ENCODE measurements at places on chromosomes 3 and 15.

DNA sequence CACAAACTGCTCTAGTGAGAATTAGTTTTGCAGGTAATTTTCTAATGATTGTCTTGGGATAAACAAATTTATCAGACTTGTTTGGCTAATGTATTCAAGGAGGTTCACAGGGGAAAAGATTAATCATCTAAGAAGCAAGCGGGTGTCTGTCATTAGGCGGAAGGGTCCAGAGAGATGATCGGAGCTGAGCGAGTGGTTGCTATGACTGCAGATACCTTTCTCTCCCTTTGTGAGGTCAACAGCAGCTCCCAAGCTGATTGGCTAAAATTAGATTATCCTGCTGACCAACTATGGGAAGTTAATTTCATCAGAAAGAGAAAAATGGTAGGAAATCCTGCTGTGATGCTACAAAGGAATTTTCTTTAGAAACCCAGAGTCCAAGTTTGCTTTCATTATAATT, 276.0 kb downstream of the SOX2 start:
- no peak for DNase-seq

DNA sequence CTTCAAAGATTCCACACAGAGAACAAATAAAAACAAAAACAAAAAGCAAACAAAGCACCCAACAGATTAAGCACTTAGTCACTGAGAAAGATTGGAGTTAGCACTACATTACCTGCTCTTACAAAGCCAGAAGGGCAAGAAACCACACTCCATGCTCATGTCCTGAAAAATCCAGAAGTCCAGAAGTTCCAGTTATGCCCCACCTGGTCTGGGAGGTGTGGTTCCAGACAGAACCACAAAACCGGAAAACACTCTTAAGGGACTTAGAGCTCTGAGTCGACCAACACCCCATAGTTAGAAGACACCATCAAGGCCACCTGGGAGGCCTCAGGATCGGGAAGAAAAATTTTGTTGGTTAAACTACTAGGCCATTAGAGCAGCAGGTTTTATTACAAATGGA, 88.9 kb downstream of the TNIK start:
- DNase-seq = no peak

DNA sequence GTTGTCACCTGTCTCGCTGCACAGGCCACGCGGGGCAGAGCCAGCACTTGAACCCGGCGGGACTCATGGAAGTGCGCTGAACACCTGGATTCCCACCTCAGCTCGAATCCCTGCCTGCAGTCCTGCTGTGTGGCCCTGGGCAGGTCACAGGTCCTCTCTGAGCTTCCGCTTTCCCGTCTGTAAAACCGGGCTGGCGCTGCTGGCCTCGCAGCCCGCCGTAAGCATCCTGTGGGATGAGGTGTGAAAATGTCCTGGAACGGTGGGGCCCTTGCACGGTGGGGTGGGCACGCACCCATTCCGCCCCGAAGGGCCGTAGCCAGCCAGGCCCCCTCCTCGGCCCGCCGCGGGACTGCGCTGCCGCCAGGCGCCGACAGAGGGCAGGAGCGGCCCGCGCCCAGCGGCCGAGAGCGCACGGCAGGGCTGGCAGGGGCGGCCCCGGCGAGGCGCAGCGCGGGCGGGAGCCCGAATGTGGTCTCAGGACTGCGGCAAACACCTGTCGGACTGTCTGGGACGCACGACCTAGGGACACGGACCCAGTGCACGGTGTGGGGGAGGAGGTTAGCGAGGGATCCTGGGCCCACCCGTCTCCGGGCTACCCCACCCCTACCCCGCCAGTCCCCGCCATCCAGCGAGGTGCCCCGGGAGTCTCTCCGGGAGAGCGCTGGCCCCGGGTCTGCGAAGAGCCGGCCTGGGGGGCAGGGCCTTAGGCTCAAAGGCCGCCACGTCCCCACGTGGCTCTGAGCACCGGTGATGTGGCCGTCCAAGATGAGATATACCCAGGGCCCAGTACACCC, 40.4 kb downstream of the DNAJB8 start:
- no peak for DNase-seq

DNA sequence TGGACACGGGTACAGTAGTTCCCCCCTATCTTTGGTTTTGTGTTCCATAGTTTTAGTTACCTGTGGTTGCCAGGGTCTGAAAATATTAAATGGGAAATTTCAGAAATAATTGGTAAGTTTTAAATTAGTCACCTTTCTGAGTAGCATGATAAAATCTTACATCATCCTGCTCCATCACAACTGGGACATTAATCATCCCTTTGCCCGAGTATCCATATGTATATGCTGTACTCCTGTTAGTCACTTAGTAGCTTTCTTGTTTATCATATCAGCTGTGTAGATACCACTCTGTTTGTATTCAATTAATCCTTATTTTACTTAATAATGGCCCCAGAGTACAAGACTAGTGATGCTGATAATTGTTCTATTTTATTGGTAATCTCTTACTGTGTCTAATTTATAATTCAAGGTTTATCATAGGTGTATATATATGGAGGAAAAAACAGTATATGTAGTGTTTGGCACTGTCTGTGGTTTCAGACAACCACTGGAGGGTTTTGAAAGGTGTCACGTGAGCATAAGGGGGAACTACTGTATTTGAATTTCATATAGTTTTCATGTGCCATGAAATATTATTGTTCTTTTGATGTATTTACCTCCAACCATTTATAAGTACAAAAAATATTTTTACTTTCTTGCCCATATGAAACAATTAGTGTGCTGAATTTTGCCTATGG, 41.4 kb downstream of the CTDSPL2 start:
- peak; percentile 52 for DNase-seq

DNA sequence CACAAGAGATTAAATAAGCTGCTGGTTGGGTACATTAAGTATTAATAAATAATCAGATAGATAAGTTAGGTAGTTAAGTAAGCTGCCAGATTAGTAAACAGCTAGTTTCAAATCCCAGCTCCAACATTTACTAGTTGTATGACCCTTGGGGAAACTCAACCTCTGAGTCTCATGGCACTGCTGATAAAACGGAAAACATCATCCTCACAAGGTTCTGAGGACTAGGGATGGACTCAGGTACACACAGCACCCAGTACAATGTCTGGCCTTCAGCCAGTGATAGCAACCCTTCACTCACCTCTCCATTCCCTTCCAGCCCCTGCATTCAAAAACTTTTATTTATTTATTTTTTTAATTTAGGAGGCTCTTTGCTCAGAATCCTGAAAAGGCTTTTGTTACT, 32.3 kb downstream of the B3GNT5 start:
- no peak for DNase-seq

DNA sequence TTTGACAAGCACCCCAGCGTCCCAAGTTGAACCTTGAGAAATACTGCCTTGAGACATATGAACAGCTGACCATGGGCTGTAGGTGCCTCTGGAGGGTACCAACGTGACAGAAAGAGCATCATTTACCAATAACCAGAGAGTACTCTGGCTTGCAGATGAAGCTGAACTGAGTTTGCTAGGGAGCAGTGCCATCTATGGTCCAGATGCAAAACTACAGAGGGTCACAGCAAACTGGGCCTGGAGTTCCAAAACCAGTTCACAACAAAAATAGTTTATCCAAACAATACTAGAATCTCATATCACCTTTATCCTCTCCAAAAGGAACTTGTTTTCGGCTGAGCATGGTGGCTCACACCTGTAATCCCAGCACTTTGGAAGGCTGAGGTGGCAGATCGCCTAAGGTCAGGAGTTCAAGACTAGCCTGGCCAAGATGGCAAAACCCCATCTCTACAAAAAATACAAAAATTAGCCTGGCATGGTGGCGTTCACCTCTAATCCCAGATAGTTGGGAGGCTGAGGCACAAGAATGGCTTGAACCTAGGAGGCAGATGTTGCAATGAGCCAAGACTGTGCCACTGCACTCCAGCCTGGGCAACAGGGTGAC, 69.3 kb downstream of the CHAC1 start:
- DNase-seq = peak; percentile 43

DNA sequence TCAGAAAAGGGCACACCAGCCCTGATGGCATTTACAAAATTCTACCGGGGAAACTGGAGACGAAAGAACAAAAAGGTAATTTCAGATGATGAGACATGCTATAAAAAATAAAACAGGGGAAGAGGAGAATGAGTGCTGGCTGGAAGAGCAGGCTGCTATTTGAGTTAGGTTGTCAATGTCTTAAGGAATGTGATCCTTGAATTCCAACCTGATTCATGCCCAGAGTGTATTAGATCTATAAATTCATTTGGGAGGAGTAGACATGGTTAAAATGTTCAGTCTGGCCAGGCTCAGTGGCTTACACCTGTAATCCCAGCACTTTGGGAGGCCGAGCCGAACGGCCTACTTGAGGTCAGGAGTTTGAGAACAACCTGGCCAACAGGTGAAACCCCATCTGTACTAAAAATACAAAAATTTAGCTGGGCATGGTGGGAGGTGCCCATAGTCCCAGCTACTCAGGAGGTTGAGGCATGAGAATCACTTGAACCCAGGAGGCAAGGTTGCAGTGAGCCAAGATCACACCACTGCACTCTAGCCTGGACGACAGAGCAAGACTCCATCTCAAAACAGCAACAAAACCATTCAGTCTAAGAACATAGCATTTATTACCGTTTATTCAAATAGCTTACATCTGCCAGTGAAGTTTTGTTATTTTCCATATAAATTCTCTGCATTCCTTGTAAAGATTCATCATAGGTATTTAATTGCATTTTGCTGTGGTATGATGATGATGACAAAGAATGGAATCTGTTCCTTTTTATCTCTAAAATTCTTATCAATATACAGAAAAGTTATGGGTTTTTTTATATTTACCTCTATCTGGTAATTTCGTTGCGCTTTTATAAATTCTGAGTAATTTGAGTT, 126.7 kb upstream of the NR2E3 start:
- DNase-seq = no peak

- no peak for DNase-seq
Measured at GRCh38 chr3:42702982-42703694, 540 bp upstream of the HHATL start.

DNA sequence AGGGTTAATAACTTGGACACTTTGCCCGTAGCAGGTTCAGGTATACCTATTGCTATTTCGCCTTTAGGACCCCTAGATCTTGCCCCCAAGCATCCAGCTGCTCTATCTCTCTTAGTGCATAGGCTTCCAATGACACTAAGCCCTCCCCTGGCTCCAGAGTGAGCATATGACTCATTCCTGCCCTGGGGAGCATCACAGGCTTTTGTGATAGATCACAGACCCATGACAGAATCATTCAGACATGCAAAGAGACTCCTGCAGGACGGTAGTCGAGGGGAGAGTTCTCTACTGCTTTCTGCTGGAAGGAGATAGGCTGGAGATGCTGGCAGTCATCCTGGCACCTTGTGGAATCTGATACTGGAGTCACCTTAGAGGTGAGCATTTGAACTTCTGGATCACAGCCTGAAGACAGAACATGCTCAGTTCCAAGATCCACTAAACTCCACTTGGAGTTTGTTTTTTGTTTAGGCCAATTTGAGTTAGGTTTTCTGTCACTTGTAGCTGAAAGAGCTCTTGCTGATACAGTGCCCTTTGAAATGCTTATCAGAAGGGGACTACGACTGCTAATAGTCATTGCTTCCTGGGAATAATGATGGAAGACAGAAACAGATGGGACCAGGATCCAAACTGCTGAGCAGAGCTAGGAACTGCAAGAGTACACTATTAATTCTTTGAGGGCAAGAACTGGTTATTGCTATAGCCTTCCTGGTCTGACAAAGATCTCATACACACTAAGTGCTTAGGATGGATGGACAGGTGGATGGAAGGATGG, 11.0 kb downstream of the LYSMD2 start:
- peak; percentile 53 for DNase-seq

- DNase-seq = no peak
Measured at GRCh38 chr3:97131476-97131875, 317.1 kb downstream of the EPHA6 start.

DNA sequence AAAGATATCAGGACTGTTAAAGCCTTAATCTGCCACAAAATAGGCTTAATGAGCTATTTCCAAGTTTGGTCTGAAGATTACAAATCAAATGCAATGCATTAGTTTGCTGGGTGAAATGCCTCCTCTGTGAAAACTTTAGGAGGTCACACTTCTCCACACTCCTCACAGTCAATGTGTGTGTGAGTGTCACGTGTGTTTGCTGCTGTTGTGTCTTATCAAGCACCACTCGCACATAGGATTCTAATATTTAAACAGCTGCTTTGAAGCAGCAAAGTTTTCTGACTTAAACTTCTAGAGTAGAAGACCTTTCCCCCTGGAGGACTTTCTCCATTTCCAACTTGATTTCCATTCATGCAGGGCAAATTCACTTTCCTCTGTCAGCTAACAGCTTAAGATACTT, 203.2 kb upstream of the PEX5L start:
- DNase-seq = no peak

- no peak for DNase-seq
Measured at GRCh38 chr3:100360757-100361496, 26.4 kb downstream of the NIT2 start.

DNA sequence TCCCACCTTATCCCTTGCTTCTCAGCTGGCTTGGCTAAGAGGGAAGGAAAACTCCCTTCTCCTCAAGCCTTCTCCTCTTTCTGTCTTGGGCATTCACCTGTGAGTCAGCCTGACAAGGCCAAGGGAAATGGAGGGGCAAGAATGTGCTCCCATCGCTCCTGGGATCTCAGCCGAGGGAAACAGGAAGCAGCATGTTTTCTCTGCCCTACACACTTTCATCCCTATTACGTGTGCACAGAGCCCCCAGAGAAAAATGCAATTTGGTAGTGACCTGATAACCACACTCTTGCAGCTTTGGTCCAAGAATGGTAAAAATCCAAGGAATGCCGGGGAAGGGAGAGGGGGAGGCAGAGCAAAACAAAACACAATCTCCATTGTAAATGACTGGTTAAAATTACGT, 32.9 kb upstream of the MTMR10 start:
- DNase-seq = peak; percentile 47

- DNase-seq = no peak
Measured at GRCh38 chr3:67094167-67094566, 96.1 kb downstream of the KBTBD8 start.

GRCh38 chr3:87260270-87260669, 16.1 kb downstream of the POU1F1 start:
- peak; percentile 30 for DNase-seq

DNA sequence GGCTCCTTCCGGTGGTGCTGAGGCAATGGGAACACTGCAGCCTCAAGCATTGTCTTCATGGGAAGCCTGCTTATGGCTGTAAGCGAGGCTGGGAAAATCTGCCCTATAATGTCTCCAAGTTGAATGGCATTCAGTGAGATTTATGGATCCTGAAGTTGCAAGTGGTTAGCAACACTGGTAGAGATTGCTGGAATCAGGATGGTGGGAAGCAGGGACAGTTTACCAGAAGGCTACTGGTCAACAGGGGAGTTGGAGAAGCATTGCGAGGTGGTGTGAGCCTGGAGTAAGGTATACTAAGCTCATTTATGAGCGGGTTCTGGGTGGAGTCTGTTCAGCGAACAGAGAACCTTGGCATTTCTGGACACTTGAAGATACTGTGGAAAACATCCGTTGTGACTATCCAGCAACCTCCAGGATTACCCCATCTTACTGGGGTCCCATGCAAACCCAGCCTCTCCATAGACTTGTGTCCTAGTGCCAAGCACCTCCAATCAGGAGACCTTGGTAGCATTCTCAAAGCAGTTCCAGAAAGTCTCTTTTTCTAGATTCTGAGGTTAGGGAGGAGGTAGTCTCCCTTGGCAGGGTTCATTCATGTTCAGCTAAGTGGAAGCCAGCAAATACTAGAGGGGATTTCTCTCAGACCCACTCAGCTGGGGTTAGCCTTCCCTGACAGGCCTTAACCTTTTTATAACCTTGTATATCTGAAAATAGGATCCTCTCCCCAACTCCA, 7.3 kb downstream of the RPSA start:
- no peak for DNase-seq

- DNase-seq = no peak
Measured at GRCh38 chr3:184177331-184177731, 2.7 kb downstream of the AP2M1 start.

- DNase-seq = no peak
Measured at GRCh38 chr15:96038650-96039049, 291.9 kb upstream of the NR2F2 start.

- no peak for DNase-seq
Measured at GRCh38 chr15:101252836-101253235, 988 bp upstream of the CHSY1 start.

Data from fibroblast of the conjunctiva (primary cell).